ENCODE measurements at places on chromosomes 5 and 9. TPM values are rescaled to one million over a fixed set of nuclear protein-coding genes. Genes with fewer than 3 reads are reported as not detected.

DNA sequence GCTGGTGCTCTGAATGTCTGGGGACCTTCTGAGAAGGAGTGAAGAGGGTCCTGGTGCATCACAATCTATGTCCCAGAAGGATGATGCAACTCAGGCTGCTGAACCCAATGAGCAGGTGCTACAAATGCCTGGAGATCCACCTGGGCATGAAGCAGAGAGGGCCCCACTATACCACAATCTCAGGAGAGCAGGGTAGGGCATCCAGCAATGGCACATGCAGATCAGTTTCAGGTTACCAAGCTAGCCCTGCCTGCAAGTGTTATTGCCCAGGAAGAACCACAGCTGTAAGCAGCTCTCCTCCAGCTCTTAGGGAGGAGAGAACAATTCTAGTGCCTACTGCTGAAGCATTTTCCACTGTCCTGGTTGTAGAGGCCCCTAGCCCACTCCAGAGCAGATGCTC lies 389.2 kb upstream of the TNC start:
- no peaks in the 10 kb centered on the region for H3K36me3 ChIP-seq
- H3K4me3 ChIP-seq = no peak overlapping the region
- no peak overlapping the region for H3K27ac ChIP-seq
- DNase-seq = no peak
- no peaks in the 10 kb centered on the region for H3K27me3 ChIP-seq

Gene PTPDC1
- total RNA-seq = 11.8 TPM

DNA sequence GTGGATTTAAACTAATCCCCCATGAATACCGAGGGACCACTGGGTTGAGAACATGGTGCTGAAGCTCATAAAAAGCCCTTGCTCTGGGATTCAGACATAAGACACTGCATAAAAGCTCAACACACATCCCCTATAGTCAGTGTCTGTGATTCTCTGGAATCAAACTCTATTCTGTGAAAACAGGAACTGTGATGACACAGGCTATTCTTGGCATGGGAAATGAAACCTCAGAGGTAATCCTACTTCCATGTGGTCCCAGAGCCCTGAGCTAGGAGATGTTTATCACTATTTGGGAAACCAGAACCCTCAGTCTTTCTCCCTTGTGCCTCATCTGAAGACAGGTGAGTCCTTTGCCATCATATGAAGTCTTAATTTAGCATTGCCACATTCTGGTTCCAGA lies 135.4 kb upstream of the PRSS3 start:
- H3K27ac ChIP-seq = no peak overlapping the region
- peaks cover 19% of the 10 kb centered on the region for H3K27me3 ChIP-seq

Gene CSF1R
- not detected for total RNA-seq

DNA sequence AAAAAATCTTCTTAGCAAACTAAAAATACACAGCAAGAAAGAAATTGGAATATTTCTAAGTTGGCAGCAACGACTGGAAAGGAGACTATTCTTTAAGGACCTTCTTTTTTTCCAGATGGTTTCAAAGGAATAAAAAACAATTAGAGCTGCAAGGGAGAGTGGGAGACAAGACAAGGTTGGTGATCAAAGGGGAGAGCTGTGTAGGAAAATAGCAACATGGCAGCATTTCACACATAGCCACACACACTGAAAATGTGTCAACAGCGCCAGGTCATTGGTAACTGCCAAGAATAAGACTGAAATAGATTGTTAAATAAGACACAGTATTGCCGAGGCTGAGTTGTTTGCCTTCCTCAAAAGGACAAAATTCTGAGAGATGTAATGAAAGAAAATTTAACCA lies 88.1 kb upstream of the TLE1 start:
- H3K4me1 ChIP-seq = no peaks in the 10 kb centered on the region
- peaks cover 13% of the 10 kb centered on the region for H3K27me3 ChIP-seq
- H3K27ac ChIP-seq = no peak overlapping the region
- H3K4me3 ChIP-seq = no peak overlapping the region

Gene GFI1B
- total RNA-seq = 0.07 TPM

DNA sequence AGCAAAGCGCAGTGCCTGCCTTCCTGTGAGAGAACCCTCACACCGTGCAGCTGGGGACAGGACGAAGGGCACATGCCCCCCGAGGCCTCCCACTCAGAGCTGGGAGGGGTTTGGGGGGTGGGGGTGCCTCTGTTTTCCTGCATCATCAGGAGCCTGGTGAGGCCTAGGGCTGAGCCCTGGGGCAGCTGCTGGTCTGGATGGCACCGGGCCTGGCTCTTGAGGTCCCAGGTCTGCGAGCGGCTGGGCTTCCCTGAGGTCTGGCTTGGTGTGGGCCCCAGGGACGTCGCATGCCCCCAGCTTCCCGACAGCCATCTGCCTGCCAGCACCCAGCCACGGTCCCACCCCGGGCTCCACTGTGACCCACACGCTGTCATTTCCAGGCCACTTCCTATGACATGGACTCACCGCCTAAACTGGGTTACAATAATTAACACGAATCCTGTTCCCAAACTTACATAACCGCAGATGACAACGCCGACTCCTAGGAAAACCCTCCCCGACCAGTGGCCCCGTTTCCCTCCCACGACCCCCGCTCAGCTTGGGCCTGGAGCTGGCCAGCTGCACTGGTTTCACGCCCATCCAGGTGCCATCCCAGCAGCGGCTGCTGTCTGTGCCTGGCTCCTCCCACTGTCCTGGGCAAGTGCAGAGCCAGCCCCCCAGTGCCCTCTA lies 8.7 kb downstream of the NACC2 start:
- H3K4me1 ChIP-seq = no peaks in the 10 kb centered on the region
- H3K4me3 ChIP-seq = no peak overlapping the region
- no peaks in the 10 kb centered on the region for H3K36me3 ChIP-seq
- no peaks in the 10 kb centered on the region for H3K27me3 ChIP-seq
- H3K27ac ChIP-seq = no peak overlapping the region

Gene MYOZ3
- 6.8 TPM for total RNA-seq

GRCh38 chr5:34496701-34497469 lies 159.2 kb upstream of the RAI14 start:
- no peaks in the 10 kb centered on the region for H3K27me3 ChIP-seq
- peak; percentile 41 for DNase-seq
- no peaks in the 10 kb centered on the region for H3K4me1 ChIP-seq
- H3K36me3 ChIP-seq = no peaks in the 10 kb centered on the region
- H3K27ac ChIP-seq = no peak overlapping the region
